ENCODE measurements at places on chromosomes 6 and 20.
A peak's percentile ranks its signal among the peaks of the same experiment; 100 is the strongest.

- no peak for DNase-seq
Measured at GRCh38 chr6:169429001-169429400, 175.4 kb upstream of the THBS2 start.

- no peak for DNase-seq
Measured at GRCh38 chr6:5529733-5530132, 268.4 kb downstream of the FARS2 start.

- DNase-seq = peak; percentile 24
Measured at GRCh38 chr6:161353208-161353613, 79.3 kb upstream of the AGPAT4 start.

GRCh38 chr20:51934301-51935002, 132.1 kb upstream of the SALL4 start:
- DNase-seq = no peak
